Ascending aorta (tissue), 2 donors: ENCODE measurements at places on chromosomes 12 and 14. TPM values are rescaled to one million over a fixed set of nuclear protein-coding genes. Genes with fewer than 3 reads are reported as not detected.

TSPAN19 gene
- total RNA-seq, result not detected

BICDL1 gene
- not detected for total RNA-seq

SCN8A gene
- total RNA-seq, result 2.0 TPM

NELL2 gene
- not detected for total RNA-seq

L2HGDH gene
- total RNA-seq, result 1.5 TPM

MUCL1 gene
- total RNA-seq, result not detected

DNA sequence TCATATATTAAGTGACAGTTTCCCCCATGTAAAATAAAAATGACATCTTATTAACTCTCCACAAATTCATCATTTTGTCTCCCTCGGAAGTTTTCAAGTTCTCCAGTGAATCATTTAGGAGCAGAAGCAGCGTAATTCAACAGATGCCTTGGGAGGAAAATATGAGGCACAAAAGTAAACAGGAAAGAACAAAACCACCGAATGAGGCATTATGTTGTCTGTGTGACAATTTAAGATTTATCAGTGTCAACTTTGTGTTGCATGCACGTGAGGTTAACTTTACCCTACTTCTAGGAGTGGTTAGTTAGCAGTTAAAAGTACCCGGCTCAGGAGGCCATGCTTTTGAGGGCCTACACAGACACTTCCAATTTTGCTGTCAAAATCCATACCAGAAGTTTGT lies 258.6 kb downstream of the IPO8 start:
- no peak for DNase-seq

- DNase-seq, result no peak
Observed at GRCh38 chr12:121969726-121970125, 51.3 kb downstream of the CFAP251 start.

- DNase-seq, result no peak
Observed at GRCh38 chr12:71152851-71153250, 4.9 kb downstream of the TSPAN8 start.

- DNase-seq, result no peak
Observed at GRCh38 chr12:91608542-91608941, 425.9 kb upstream of the DCN start.

DNA sequence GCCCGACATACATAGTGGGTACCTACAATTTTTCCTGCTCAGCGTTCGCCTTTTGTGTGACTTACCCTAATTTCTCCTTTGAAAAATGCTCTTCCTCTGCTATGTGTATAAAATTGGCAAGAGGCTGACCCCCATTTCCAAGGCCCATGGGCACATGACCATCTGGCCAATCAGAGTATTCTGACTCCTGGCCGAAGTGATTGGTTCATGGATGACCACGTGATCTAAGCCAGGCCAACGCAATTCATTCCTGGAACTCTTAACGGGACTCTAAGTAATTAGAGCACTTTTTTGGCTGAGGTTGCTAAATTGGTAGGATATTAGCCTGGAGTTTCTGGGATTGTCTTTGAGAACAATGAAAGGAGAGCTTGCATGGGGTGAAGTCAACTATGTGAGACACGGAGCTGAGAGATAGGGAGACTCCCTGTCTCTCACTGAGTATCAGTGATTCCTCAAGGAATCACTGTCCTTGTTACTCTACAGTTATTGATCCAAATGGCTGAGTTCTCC lies 110.1 kb upstream of the TBX3 start:
- DNase-seq, result no peak

- DNase-seq, result no peak
Observed at GRCh38 chr14:68300608-68301007, 481.0 kb downstream of the RAD51B start.

- DNase-seq, result no peak
Observed at GRCh38 chr14:61218767-61219166, 62.4 kb downstream of the TMEM30B start.

- no peak for DNase-seq
Observed at GRCh38 chr12:107955966-107956643, 173.0 kb upstream of the WSCD2 start.

DNA sequence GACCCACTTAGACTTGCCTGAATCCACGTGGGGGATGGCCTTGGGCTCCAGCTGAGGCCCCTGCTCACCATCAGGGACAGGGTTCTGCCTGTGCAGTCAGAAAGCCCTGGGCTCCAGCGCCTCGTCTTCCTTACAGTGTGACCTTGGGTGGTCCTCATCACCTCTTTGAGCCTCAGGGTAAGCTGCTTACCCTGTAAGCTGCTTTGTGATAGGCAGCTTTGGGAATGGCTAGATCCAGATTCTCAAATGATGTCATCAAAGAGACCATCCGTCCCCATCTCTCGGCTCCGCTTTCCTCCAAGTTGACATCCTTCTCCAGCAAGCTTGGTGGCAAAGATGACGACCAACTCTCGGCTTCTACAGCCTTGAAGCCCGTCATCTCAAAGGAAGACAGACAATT lies 127.0 kb downstream of the ADCK1 start:
- DNase-seq, result no peak
